ENCODE measurements at places on chromosomes 7 and 10. TPM values are rescaled to one million over a fixed set of nuclear protein-coding genes. Genes with fewer than 3 reads are reported as not detected.

- peak; percentile 82 for DNase-seq
These were observed 87.8 kb downstream of the ABCC2 start for GRCh38 chr10:99870123-99870730.

- DNase-seq = no peak
These were observed 102.0 kb downstream of the WNT2 start for GRCh38 chr7:117220836-117221235.

DNA sequence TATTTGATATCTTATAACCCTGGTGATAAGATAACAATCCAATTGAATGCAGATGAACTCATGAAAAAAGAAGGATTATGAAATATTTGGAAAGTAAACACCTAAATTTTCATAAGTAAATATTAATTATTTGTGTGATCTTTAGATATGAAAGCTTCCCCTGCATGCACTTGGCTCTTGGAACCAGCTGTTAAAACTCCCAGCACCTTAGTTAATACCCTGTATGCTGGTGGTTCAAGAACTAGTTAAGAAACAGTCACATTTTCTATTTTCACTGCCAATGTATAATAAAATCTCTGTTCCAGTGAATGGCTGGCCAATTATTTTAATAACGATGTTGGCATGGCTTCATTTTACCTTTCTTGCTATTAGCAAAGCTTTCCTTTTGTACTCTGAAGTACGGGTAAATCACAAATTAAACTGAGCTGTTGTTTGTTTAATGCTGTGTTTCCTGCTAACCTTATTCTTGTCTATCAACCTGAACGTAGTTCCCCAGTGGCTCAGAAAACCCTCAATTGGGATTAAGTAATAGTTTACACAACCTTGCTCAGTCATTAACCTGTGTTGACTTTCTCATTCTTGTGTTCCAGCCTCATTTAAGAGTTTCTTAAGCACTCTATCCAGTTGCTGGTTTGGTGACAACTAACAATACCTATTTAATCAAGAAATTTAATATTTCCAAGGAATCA is 38.9 kb downstream of the MET start:
- no peak for DNase-seq

GRCh38 chr7:105376908-105377533 is 11.7 kb downstream of the SRPK2 start:
- DNase-seq = no peak

Gene ADCY1
- total RNA-seq = 0.80 TPM

- DNase-seq = no peak
These were observed 91.7 kb downstream of the CCDC3 start for GRCh38 chr10:12909836-12910185.

- DNase-seq = no peak
These were observed 363.4 kb downstream of the GRID1 start for GRCh38 chr10:86003201-86003621.

DNA sequence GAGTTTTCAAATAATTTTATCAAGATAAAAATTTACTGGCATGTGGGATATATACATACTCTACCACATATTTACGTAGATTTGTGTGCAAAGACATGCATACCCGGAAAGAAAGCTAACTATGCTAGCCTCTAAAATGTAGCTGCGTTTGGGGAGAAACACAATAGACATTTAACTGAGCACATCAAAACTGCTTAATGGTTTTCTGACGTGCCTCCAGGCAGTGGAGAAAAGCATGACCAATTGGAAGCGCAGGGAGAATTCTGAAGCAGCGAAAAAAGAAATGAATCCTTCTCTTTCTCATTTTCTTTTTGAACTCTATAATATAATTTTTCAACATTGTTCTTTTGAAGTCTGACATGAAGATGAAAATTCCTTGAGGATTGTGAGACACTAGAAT is 60.3 kb upstream of the LYZL1 start:
- DNase-seq = no peak

GRCh38 chr7:132871419-132871818 is 210.5 kb downstream of the CHCHD3 start:
- no peak for DNase-seq

DNA sequence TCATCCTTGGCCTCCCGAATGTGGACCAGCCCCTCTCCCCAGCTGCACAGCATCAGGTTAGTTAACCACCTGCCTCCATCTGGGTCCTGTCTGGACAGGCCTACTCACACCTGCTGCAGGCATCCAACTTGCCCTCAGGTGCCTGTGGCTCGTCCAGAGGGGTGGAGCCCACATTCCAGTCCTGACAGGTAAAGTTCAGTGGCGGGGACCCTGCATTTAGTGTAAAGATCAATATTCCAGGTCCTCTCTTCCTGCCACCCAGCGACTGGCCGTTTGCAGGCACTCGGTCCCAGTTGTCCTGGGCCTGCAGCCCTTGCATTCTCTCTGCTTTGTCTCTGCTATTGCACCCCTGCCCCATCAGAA is 15.0 kb downstream of the HTRA1 start:
- DNase-seq = no peak

Gene CDK1
- 191 TPM for total RNA-seq

- no peak for DNase-seq
These were observed 64.2 kb upstream of the DDC start for GRCh38 chr7:50629238-50629901.

DNA sequence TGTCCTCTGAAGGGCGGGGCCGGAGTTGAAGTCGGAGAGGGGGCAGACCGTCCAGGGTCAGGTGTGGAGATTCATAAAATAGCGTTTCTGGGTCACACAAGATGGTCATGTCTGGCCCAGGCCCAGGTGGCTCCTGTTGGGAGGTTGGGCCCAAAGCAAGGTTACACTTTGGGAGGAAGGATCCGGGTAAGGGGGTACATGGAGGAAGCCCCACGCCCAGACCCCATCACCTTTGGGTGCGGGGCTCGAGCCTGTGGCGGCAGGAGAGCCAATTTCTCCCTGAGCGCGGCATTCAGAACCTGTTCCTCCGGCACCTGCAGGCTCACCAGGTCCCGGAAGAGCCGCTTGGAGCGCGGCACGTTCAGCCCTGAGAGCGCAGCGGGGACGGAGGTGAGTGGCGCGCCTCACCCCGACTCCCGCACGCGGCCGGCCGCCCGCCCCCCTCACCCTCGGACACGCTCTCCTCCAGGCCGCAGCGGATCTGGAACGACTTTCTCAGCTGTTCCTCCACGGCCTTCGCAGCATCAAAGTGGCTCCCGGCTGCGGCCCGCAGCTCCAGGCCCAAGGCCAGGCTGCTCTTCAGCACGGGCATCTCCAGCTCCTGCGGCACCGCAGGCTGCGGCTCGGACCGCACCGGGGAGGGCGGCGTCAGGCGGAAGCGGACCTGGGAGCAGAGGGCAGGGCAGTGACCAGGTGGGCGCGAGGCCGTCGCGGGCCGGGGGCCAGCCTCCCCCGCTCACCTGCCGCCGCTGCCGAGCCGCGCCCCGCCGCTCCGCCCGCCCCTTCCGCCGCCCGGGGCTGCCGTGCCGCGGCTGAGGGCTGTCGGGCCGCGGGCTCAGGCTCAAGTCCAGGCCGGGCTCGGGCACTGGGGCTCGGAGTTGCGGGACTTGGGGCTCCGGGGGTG is 644 bp downstream of the PPP1R35 start:
- peak; percentile 70 for DNase-seq

DNA sequence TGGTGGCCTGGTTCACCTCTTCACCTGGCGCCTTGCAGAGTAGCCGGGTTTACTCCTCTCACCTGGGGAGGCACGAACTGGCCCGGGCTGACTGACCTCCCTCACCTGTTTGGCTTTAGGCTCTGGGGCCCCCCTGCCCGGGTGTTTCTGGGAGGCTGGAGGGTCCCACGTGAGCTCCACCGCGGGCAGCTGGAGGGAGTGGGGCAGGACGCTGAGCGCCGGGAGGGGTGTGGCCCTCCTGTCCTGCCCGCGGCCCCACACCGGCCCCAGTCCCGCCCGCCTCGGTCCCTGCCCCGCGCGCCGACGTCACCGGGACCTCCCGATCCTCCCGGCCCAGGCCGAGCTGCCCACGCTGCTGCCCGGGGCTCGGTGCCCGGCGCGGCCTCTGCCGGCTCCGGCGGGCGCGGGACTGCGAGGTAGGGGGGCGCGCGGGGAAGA is at the start of gene AMZ1:
Gene AMZ1, plus strand, starts transcription at position 322 of the 438 bp plus-strand sequence. CDS start 12,250 bp downstream, outside the sequence.
- DNase-seq = peak; percentile 27

DNA sequence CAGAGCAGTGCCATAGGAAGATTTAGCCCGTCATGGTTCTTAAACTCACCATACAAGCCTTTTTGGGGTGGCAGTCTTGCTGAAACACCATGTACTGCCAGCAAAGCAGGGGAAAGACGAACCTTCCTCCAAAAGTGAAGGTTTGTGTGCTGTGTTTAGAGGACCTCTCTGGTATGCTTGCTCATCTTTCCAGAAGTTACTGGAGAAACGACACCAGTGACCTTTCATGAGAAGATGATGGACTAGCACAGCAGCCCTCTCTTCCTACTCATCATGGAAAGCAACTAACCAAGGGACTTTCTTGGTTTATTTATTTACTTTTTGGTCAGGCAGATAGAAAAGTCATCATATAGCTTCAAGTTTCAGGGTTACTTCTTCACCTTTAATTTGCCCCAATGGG is 247.4 kb downstream of the PTEN start:
- no peak for DNase-seq

Gene C10orf62
- not detected for total RNA-seq

- DNase-seq = no peak
These were observed 36.5 kb downstream of the ITPRID1 start for GRCh38 chr7:31550432-31550831.

DNA sequence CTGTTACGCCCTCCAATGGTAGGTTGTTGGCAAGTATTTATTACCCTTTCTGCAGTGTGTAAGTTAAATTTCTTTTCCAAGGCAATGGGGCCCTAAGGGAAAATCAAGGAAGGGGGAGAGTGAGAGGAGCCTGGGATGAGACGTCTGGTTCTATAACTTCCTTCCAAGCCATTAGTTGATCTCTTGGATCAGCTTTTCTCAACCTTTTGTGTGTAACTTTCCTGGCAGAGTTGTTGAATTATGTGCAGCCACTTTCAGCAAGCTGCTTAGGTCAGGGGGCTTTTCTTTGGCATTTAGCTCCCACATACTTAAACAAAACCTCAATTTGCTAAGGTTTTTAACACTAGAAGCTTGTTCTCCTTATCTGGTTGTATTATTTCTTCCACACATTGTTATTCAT is 127.1 kb downstream of the NXPH1 start:
- no peak for DNase-seq

Gene ATP6V1F
- 130 TPM for total RNA-seq

DNA sequence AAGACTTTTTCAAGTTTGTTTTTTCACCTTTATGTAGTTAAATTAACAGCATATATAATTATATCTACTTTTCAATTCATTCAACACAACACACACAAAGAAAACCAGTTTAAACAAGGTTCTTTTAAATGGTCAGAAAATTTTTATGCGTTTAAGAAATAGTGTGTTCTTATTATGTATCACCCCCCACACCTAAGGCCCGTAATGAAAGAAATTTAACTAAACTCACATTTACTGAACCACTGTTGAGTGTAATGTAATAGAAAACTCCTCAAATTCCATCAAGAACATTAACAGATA is 19.0 kb upstream of the ITGB8 start:
- DNase-seq = no peak

Gene LBX1
- total RNA-seq = 0.06 TPM

DNA sequence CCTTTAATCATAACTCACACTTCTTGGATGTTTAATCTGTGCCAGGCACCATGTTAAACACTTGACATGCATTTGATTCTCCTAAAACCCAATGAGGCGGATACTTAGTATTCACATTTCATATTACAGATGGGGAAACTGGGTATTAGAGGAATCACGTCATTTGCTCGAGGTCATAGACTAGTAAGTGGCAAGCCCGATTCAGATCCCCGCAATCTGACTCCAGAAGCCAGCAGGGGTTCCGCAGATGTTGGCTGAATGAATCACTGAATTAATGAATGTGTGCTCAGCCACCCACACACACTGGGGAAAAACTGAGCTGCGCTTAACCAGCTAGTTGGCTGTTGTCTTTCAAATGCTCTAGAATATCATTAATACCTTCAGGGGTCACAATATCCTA is 22.5 kb upstream of the ENO4 start:
- peak; percentile 89 for DNase-seq

DNA sequence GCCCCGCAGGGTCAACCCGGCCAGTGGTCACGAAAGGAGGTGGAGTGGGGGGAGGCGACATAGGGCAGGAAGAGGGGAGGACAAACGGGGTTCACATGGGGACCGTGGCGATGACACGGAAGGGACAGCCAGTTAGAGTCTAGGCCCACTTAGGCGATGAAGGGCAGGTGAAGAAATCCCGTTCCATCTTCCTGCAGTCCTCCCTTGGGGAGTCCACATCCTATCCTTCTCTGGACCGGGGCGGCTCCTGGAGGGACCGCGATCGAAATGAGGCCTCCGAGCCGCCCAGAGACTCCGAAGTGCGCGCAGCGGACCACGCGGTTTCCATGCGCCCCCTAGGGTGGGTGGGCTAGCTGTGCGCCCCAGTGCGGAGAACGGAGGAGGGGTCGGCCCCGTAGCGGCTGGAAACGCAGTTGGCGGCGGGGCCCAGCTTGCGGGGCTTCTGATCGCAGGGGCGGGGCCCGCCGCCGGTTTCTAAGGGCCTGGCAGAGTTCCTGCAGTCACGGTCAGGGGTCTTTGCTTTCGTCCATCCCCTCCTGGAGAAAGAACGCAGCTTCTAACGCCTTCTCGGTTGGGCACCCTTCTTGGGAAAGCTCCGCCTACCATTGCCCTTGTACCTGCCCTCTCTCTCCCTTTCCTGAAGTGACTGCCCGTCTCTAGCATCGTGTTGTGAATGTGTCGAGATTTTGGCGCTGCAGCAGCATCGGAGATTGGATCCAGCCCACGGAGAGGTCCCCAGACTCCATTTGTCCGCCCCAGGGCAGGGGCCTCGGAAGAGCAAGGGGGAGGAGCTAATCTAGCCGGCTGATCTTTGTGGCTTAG is 17.9 kb upstream of the TMEM225B start:
- peak; percentile 72 for DNase-seq

- peak; percentile 73 for DNase-seq
These were observed 250.8 kb downstream of the KCNMA1 start for GRCh38 chr10:77386838-77387237.

Gene ZPBP
- not detected for total RNA-seq

- DNase-seq = no peak
These were observed 78.7 kb downstream of the CLEC2L start for GRCh38 chr7:139602143-139602722.

GRCh38 chr7:27826357-27826756 is 86.4 kb downstream of the TAX1BP1 start:
- no peak for DNase-seq

- DNase-seq = no peak
These were observed 92.2 kb downstream of the CCDC3 start for GRCh38 chr10:12909182-12909835.

Gene GHRHR
- total RNA-seq = not detected

GRCh38 chr10:61919646-61920215 is 18.2 kb downstream of the ARID5B start:
- no peak for DNase-seq

- DNase-seq = peak; percentile 30
These were observed 57.0 kb upstream of the DKK1 start for GRCh38 chr10:52256832-52257691.

Gene UNC5B
- total RNA-seq = 6.0 TPM

DNA sequence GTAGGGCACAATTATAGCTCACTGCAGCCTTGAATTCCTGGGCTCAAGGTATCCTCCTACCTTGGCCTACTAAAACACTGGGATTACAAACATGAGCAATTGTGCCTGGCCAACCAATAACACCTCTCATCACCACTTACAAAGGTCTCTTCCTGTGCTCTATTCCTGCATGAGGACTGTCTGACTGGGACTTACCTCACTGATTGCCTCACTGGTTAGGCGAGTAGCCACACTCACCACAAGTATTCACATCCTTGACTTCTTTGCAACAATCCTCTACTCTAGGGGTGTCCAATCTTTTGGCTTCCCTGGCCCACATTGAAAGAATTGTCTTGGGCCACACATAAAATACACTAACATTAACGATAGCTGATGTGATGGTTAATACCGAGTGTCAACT is 22.6 kb upstream of the PDIA4 start:
- DNase-seq = peak; percentile 30

Gene FAM24B
- 7.6 TPM for total RNA-seq

Gene VIM
- 6,746 TPM for total RNA-seq

Measured in Daoy (cell line).